NAMALWA (cell line): ENCODE measurements at places on chromosomes 3 and 15.

- no peak for DNase-seq
Measured at GRCh38 chr15:99929266-99929665, 196.0 kb upstream of the LYSMD4 start.

DNA sequence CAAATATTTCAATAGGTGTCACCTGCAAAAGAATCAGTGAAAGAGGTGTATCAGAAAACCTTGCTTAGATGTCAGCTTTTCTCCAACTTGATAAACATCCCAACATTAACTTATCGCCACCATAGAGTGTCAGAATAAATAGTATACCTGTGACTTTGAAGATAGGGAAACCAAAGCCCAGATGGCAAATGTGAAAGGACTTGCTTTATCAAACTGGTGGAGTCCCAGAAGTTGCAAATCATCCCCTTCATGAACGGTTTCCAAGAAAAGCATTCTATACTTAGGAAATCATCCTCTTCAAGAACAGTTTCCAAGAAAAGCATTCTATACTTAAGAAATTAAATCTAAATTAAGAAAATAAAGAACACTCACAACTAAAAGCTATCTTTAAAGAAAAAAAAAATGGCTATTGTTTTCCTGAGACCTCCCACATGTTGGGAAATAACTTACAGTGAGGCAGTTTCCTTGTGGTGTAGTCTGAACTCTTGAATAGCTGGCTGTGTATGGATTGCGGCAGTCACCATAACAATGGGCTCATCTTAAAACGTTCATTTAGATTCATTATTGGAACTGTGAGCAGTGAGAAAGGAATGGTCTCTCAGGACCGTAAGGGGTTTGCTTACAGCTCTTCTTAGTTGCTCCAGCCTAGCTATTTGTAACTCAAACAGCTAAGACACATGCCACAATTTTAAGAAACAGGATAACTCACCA lies 56.5 kb downstream of the GHSR start:
- no peak for DNase-seq

GRCh38 chr15:58498821-58499580 lies 67.2 kb downstream of the LIPC start:
- no peak for DNase-seq

GRCh38 chr3:170907637-170908234 lies 701 bp downstream of the EIF5A2 start:
- peak; percentile 38 for DNase-seq

DNA sequence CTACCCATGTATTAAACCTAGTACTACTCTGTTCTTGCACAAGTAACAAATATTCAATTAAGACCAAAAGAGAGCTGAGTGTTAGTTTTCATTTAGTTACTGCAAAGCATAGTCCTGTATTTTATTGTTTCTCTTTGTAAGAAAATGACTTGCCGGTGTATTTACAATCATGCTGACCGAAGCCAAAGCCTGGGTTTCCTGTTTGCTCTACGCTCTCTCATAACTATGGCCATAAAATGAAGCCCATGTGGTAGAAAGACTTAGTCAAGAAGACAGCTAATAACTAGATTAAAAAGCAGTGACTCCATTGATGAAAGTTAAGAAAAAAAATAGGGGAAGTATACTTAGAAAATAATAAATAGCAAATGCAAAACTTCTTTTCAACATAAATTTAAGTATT lies 479.9 kb downstream of the CNTN4 start:
- no peak for DNase-seq

DNA sequence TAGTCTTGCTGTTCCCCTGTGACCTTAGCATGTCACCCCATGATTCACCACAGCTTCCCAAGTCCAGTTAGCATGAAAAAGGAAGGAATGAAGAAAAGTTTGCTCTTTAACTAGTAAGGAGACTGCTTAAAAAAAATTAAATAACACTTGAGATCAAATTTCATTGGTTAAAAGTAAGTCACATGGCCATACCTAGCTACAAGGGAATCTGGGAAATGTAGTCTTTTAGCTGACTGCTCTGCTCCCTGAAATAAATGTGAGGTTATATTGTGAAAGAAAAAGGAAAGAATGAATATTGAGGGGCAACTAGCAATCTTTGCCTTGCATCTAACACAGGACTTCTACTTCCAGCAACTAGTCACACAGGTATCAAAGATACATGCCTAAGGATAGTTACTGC lies 84.7 kb upstream of the LRRN1 start:
- DNase-seq: peak; percentile 5

GRCh38 chr15:96261575-96262034 lies 68.9 kb upstream of the NR2F2 start:
- DNase-seq: no peak

DNA sequence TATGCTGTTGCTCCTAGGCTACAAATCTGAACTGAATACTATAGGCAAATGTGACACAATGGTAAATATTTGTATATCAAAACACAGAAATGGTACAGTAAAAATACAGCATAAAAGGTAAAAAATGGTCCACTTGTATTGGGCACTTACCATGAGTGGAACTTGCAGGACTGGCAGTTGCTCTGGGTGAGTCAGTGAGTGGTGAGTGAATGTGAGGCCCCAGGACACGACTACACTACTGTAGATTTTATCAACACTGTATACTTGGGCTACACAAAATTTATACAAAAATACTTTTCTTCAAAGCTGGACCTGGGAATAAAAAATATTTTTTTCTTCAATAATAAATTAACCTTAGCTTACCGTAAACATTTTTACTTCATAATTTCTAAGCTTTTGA lies 41.6 kb upstream of the DUT start:
- DNase-seq: no peak

- no peak for DNase-seq
Measured at GRCh38 chr15:60362321-60363086, 35.3 kb downstream of the ANXA2 start.

- no peak for DNase-seq
Measured at GRCh38 chr3:83034806-83035703, 1273.6 kb upstream of the GBE1 start.

DNA sequence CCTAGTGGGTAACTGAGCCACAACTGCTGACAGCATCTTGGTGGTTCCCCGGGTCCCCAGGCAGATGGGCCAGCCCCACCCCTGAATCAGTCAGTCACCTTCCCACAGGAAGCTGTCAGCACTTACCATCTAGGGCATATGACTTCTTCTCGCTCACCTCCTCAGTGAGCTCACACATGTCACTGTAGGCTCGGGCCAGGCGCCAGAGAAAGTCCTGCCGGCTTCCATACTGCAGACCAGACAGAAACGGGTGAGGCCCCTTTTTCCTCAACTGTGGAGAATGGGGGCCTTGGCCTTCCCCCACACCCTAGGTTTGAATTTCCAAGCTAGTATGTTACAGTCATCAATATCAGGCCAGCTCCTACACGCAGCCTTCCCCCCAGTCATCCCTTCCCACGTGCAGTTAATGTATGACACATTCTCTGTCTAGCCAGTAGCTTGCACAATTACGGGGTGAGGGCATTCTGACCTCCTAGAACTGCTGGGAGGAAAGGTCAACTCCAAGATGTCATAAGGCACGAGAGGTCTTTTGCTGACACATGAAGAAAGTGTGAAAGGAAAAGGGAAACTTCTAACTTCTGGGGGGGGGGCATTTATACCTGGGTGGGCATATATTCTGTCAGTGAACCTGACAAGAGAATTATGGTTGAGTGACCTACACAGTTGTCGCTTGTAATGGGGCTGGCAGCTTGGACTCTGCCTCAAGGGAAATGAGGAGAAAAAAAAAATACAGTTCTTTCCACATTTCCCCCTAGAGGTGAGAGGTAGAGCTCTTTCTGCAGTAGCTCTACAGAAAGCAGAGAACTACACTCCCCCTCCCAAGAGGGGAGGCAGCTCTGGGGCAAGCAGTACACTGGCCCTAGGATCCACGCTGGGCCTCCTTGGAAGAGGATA lies 10.9 kb downstream of the RMDN3 start:
- no peak for DNase-seq

DNA sequence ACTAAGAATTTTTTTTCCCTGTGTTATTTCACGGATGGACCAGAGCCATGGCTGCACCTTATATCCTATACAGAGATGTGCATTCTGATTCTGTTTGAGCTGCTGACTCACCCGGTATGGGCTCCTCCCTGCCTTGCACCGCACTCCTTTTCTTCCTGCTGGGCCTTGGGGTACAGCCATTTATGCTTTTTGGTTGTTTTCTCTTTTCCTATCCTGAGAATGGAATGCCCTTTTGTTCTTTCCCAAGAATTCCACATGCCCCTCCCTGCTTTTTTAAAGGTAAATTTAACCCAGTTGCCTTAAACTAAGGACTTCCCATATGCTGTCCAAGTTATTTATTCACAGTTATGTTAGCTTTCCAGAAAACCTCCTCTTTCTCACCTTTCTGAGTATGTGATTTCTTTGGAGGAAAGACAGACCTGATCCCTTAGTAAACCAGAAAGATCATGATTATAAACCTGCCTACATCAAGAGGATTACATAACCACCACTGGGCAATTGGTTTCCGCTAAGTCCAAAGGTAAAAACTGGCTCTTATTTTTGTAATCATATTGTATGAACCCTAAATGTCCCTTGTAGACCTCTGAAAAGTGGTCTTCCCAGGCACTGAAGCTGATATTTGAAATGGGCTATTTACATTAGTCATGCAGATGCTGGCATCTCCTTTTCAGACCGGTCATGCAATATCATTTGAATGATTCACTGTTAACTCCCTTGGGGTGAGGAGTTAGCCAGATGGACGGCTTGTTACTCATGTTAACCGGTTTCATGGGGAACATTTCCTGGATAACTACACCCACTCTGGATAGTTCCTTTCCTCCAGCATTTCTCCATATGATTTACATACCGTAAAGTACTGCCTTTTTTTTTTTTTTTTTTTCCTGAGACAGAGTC lies 45.5 kb downstream of the TMOD3 start:
- no peak for DNase-seq

- no peak for DNase-seq
Measured at GRCh38 chr15:37548116-37548515, 386.3 kb upstream of the TMCO5A start.

GRCh38 chr3:10389995-10390394 lies 69.1 kb upstream of the SEC13 start:
- peak; percentile 90 for DNase-seq

GRCh38 chr3:182276512-182276911 lies 516.8 kb upstream of the ATP11B start:
- no peak for DNase-seq

- DNase-seq: no peak
Measured at GRCh38 chr3:78736863-78737262, 1030.9 kb downstream of the ROBO1 start.

GRCh38 chr3:62131620-62132019 lies 241.7 kb downstream of the FEZF2 start:
- peak; percentile 22 for DNase-seq

DNA sequence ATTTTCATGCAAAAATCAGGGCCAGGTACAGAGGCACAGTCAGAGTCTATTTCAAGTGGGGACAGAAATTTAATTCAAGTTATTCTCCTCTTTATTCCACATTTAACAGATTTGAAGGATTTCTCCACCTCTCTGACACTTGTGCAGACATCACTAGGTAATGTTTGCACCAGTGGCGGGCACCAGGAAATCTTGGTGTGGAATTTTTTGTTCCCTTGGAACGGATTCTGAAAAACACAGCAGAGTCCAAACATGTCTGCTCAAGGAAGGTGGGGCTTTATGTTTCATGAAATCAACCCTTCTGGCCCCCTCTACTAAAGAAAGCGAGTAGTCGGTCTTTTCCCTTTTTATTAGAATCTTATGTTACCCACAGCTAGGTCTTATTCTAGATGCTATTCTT lies 271.2 kb upstream of the MDFIC2 start:
- DNase-seq: no peak
